ENCODE measurements at places on chromosomes 13 and 19. TPM values are rescaled to one million over a fixed set of nuclear protein-coding genes. Genes with fewer than 3 reads are reported as not detected.

The CSNK1G2 gene
- 30.2 TPM for total RNA-seq

The SLC10A2 gene
- not detected for total RNA-seq

The PABPC3 gene
- 0.25 TPM for total RNA-seq

The TLE2 gene
- 8.6 TPM for total RNA-seq

The LYPD3 gene
- 0.49 TPM for total RNA-seq

The MED16 gene
- total RNA-seq = 24.8 TPM
